HS-5 (cell line): ENCODE measurements at places on chromosomes 6 and 20.

DNA sequence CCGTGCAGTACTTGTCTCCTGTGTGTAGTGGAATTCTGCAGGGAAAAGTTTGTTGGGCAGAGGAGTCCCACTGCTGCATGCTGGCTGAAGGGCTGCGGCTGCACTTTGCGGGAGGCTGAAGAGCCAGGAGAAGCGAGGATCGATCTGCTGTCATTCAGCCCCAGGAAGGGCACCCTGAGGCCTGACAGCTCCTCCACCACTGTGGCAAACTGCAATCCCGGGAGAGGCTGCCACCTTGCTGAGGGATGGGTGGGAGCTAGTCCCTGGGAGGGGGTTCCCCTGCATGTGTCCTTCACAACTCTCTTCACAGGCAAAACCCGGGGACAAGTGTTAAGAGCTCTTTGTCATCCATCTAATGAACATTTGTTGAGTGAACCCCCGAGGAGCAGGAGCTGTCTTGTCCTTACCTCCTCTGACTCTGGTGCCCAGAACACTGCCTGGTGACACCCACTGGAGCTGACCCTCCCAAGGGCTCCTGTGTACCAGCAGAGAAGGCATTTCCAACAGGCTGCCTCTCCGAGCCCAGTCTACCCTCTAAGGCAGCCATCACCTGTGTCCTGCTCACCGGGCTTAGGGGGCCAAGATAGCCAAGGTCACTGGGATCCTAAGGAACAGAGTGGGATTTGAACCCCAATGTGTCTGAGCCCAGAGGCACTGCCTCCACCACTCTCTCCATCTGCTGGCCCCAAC, 17.7 kb downstream of the PCK1 start:
- DNase-seq, result no peak

DNA sequence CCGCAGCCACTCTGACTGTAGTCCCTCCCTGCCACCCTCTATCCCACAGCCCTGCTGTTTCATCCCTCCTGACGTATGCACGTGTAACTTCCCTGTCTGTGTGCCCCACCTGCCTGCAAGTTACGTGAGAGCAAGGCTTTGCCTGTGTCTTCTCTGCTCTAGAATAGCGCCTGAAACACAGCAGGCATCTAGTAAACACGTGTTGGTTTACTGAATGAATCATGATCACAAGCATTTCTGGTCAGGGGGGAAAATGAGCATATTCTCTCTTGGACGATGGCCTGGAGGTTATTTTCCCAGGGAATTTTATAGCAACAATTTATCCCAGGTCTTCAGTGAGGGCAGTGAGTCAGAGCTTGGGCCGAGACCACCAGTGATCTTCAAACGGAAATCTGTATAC, 38.3 kb downstream of the PSMG4 start:
- DNase-seq, result no peak

GRCh38 chr6:138307816-138308730, 69.6 kb upstream of the SMIM28 start:
- no peak for DNase-seq

- no peak for DNase-seq
Measured at GRCh38 chr6:42354702-42355101, 97.0 kb downstream of the TRERF1 start.

- DNase-seq, result no peak
Measured at GRCh38 chr6:139525415-139525814, 151.0 kb upstream of the CITED2 start.
